ENCODE measurements at places on chromosomes 1 and 21.

DNA sequence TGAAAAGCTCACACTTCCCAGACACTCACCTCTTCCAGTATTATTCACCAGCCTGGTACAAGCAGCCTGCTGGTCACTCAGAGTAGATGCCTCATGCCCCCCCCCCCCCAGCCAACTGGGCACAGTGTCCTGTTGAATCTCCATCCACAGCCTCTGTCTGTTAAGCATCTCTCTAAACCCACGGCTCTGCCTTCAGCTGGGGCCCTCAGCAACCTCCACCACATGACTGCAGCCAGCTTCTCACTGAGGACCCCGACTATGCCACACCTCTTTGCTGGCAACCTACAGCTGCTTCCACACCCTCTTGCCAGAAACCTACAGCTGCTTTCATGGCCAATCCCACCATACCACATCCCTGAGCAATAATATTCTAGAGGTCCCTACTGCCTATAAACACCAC lies 113.1 kb downstream of the RHOU start:
- DNase-seq = no peak

DNA sequence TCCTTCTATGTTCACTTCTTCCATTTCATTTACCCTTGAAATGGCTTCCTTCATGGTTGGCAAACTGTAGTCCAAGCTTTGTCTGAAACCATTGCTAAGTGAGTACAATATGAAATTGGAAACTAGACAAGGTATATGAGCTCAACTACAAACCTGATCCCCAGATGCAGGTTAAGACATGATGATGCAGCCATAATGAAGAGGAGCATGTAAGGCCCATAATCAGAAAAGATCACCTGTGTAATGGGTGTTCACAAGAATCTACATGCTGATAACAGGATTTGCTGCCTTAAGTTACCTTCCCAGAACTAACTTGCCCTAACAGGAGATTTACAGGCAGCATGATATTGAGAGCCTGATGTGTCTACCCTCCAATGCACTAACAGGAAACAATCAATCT lies 153.9 kb downstream of the KCNH1 start:
- DNase-seq = no peak

- no peak for DNase-seq
Measured at GRCh38 chr1:186494832-186495271, 33.9 kb upstream of the PDC start.

DNA sequence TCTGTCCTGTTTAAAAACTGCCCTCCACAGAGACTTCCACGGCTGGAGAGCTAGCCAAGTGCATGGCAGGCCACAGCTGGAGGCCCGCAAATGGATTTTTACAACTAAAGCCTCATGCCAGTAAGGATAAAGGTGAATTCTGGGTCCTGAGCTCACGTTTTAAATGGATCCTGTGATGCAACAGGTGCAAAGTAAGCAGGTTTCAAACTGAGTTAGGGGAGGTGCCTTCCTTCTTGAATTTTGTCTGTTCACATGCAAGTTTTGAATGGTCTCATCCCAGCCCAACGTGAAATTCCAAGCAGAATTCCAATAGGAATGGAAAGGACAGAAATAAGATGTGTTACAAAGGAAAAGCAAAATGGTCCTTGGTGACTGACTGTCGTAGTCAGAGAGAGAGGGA lies 36.2 kb upstream of the A3GALT2 start:
- no peak for DNase-seq

- DNase-seq = no peak
Measured at GRCh38 chr21:42777064-42777756, 102.1 kb downstream of the WDR4 start.

Data from CD8-positive, alpha-beta T cell (primary cell).